Caki2 (cell line): ENCODE measurements at places on chromosomes 11 and 22.

DNA sequence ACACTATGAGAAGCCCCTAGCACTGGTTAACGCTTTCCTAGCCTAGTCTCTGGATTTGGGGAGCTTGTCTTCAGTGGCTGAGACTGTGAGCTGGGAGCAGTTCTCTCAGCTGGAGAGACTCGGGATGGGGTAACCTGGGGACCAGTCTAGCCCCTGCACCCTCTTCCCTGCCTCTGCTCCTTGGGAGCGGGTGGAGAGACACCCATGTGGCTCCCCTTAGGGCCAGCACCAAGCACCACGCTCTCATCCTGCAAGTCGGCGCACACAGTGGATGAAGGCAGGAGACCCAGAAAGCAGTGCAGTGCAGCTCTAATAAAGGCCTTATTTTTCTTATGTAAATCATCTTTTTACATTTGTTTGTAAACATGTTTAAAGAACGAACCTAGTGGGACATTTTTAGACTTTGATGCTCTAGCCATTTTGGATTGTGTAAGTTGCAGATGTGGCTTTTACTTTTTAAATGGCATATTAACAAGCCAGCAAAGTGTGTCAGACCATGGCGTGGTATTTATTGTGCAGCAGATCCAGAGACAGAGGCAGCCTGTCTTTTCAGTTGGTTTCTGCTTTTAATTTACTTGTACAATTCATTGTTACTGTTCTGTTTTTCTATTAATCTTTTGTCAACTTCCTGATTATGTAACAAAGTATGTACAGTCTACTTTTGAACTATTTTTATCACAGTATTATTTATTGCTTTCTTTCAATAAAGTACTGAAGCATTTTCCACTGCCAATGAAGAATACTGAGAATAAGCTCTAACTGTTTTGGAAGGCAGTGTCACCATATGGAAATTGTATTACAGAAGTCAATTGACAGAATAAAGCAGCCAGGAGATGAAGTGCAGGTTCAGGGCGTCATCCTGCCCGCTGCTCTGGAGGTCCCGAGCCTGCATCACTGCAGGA is 14.4 kb upstream of the CTTN start:
- DNase-seq, result no peak

DNA sequence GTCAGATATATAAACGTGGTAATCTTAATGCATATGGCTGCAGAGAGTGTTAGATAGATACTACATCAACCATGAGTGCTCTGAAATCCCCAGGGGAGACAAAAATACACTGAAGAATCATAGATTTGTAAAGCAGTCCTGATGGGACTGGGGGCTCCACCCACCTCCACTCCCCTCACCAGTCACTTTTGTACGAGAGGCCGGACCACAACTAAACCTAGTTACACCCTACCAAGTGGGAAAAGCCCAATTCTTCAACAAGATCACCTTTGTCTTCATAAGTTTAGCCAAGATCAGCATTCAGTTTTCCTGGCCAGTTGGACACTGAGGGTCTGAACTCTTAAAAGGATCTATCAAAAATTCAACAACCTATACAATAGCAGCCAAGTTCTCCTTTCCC is 1.5 kb downstream of the SF1 start:
- no peak for DNase-seq

GRCh38 chr22:46464701-46465344 is 72.6 kb downstream of the CELSR1 start:
- no peak for DNase-seq

GRCh38 chr22:50434849-50435248 is 40.0 kb downstream of the SBF1 start:
- no peak for DNase-seq

DNA sequence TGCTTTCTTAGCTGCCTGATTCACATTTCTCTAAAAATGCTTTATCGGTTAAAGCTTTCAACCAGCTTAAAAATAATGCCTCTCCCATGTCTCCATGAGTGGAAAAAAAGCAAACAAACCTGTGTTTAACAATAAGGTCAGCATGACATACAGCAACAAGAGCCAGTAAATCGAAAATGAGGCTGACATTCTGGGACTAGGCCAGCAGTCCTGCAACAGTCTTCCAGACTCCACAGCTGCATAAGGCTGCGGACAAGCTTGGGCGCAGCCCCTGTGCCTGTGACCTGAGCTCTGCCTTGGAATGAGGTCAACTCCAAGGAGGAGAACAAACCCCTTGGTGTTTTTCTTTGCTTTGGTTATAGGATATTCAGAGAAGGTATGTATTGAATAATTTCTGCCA is 95.5 kb downstream of the PGR start:
- no peak for DNase-seq

DNA sequence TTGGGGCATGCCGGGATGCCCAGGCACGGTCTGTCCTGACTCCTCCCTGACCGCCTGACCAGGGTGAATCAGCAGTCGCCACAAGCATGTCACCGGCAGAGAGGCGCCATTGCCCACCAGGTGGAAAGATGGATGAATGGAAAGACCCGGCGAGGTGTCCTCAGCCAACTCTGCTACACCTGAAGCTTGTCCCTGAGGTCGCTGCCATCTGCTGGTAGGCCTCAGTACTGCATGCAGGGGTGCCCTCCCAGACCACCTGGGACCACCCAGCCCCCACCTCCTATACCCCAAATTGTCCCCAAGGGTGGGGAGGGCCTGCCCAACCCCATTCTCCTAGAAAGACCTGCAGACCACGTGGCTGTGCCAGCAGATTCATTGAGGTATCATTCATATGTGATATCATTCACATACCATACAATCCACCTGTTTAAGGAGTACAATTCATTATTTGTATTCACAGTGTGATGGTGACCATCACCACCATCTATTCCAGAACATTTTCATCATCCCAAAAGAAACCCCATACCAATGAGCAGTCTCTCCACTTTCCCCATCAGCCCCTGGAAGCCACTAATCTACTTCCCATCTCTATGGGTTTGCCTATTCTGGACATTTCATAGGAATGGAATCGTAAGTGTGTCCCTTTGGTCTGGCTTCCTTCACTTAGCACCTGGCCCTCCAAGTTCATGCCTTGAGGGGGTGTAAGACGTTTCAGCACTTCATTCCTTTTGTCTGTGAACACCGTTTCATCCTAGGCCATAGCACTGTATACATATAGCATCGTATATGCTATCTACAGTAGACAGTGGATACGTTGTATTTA is 17.5 kb downstream of the FGF3 start:
- DNase-seq, result peak; percentile 5

DNA sequence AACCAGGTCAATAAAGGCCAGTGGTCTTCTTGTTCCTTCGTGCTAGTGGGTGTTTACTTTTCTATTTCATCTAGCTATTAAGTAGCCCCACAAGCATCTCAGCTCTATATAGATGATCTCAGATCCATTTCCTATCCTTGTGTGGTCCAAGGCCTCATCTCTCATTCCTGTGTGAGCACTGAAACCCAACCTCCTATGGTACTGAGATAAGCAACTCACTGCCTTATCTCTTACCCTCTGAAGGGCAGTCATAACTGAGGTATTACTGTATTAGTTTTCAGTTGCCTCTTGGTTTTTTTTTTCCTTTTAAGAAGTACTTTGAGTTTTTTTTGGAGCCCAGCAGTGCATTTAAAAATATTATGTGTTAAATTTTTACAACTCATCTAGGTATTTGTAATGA is 28.3 kb downstream of the ACER3 start:
- no peak for DNase-seq

DNA sequence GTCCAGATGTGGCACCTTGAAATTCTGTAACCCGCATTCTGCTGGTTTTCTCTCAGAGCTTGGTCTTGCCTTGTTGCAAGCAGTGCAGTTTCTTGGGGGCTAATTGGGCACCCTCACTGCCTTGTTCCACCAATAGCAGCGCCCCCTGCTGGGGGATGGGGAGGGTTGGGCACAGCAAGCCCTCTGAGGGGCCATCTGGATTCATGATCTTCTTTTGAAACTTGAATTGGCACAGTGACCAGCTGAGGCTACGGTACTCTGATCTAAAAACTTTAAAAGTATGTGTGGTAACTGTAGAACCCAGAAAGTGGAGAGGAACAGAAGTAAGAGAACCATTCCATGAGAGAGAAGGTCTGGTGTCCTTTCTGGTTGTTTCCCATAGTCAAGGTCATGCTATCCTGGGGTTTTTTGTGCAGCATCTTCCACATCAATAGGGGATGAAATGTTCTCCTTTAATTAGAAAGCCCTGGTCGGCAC is 64.2 kb downstream of the MED15 start:
- no peak for DNase-seq

DNA sequence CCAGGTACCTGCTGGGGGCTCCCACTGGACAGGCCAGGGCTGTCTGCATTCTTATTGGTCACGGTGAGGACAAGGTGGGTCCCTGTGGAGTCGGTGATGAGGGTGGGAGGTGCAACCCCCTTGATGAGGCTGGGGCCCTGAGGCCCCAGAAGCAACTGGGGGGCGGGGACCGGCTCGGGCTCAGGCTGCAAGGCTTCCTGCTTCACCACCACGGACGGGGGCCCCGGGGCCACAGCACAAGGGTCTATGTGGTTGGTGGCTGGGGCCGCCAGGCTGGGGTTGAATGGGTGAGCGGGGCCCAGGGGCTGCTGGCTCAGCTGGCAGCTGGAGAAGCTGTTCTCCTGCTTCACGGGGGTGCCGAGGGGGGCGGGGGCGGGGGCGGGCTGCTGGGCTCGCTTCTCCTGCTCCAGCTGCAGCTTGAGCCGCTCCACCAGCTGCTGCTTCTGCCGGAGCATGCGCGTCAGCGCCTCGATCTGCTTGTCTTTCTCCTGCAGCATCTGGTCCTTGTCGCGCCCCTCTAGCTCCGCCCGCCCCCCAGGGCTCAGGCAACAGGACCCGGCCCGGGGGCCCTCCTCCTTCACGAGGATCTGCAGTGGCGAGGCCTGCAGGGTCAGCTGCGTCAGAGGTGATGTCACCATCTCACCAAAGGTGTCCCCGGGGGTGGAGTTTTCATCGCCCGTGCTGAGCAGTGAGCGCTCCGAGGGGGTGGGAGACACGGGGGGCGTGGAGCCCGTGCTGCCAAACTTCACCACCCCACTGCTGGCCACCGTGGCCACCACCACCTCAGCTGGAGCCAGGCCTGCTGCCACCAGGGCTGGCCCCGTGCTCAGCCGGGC is 48.2 kb downstream of the SGSM3 start:
- DNase-seq, result no peak

GRCh38 chr22:32501836-32502752 is 27.5 kb downstream of the FBXO7 start:
- no peak for DNase-seq

- no peak for DNase-seq
Observed at GRCh38 chr11:82680252-82680651, 53.4 kb downstream of the FAM181B start.

- no peak for DNase-seq
Observed at GRCh38 chr11:133992121-133992520, 35.4 kb upstream of the IGSF9B start.

DNA sequence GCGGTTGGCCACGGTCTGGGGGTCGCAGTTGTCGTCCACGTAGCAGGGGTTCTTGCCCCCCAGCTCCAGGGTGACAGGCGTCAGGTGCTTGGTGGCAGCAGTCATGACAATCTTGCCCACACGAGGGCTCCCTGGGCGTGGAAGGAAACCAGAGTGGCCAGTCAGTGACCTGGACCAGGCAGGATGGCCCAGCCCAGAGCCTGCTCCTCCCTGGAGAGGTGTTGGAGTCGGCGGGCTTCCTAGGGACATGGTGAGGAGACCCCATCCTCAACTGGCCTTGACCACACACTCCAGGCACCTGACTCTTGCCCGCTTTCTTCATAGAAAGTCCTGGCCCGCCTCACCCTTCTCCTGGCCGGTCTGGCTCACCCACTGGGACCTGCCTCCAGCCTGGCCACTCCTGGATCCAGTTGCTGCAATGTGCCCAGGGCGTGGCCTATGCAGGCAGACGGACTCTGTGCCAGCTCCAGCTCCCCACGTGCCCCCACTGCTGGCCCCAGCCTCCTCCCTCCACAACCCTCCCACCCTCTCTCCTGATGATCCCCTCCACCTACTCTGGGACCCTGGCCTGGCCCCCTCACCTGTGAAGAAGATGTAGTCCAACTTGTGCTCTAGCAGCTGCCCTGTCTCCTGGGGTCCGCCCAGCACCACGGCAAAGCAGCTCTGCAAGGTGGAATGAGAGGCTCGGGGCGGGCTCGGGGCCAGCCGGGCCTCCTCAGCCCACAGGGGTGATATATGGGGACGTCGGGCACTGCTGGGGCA is 8.7 kb downstream of the ALDH3B2 start:
- DNase-seq, result no peak

- DNase-seq, result no peak
Observed at GRCh38 chr11:62201376-62201775, 7.1 kb upstream of the SCGB2A1 start.

DNA sequence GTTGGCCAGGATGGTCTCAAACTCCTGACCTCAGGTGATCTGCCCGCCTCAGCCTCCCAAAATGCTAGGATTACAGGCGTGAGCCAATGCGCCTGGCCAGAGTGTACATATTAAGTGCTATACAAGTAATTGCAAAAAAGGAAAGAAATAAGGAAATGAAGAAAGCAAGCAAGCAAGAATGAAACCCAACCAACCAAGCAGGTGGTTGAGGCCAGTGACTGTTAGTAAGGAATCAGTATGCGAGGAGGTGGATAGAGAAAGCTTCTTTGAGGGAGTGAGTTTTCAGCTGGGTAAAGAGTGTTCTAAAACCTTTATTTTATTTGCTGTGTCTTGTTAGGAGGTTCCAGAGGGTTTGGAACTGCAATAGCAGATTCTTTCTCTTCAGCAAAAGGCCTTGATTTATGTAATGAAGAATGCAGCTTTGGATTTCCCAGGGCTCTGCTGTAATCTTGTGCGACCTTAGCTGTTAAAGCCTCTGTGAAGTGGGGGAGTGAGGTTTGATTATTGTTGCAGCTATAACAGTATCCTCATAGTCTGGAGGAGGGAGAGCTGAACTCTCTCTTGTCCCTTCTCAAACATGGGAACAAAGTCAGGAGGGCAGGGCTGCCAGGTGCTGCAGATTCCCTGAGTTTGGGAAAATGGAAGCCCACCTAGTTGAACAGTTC is 5.7 kb downstream of the AMPD3 start:
- no peak for DNase-seq

DNA sequence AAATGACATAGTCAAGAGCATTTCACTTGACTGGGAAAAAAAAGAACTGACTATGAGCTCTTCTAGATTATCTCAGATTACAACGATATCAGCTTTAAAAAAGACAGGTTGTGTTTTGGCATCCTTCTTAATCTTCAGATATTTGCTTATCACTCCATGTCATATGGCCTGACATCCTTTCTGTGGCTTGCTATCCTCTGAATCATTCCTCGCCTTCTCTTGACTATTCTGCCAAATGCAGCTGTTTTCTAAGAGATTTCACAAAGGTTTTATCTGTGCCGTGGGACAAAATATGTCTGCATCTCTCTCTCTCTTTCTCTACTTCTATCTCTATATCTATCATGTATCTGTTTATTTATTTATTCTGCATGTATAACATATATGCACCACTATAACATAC is 746.1 kb downstream of the CNTN5 start:
- DNase-seq, result no peak

DNA sequence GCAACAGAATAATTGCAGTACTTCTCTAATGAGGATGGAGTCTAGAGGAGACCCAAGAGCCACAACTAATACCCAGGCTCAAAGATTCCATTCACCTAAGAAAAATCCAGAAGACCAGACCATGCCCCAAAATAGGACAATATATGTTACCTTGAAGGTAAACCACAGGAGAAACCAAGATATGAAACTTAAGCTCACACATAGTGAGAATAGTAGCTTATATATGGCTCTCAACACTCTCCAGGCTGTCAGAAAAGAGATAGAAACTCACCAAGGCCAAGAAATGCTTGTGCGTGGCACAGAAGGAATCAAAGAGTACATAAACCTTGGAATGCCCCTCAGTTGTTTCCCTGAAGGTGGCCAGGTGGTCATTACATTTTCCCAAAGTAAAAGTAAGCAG is 9.1 kb downstream of the FAM111A start:
- DNase-seq, result no peak

GRCh38 chr22:38868886-38869381 is 3.1 kb downstream of the CBX6 start:
- peak; percentile 55 for DNase-seq
